ENCODE measurements at places on chromosomes 7 and 10. TPM values are rescaled to one million over a fixed set of nuclear protein-coding genes. Genes with fewer than 3 reads are reported as not detected.

DNA sequence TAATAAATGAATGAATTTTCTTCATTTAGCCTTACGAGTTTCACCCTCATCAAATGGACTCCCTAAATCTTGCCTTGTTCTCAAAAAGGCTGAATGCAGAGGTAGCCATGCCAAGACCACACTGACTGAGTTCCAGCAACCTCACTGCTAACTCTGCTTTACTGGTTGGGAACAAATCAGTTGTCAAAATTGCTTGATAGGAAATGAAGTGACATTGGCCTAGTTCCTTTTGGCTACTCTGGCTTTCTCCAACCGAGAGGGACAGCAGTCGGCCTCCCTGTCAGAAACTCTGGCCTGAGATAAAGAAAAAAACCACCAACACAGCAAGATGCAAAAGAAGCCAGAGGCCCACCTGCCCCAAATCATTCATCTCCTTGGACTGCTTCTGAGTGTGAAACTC, 87.0 kb downstream of the PPP1R3C start:
- H3K4me1 ChIP-seq: no peaks in the 10 kb centered on the region
- no peaks in the 10 kb centered on the region for H3K36me3 ChIP-seq
- no peak for DNase-seq
- no peak overlapping the region for H3K27ac ChIP-seq

DNA sequence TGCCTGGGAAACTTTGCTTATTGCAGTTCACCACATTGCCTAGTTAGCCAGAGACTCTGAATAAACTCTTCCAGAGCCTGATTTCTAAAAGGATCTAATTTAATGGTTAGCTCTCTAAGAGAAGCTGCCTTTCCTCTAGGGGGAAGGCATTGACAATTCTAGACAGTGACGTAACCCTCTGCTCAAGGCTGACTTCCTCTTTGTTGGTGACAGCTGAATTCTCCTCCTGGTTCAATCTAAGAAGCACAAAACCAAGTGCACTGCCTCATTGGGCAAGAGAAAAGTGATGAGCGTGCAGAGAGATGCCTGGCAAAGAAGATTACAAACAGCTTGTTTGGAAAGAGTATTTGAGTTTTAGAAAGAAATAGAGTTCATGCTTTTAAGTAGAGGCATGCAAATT, 102.7 kb downstream of the MACC1 start:
- no peak overlapping the region for H3K4me3 ChIP-seq
- no peak for DNase-seq

The ASB4 gene
- total RNA-seq: not detected

DNA sequence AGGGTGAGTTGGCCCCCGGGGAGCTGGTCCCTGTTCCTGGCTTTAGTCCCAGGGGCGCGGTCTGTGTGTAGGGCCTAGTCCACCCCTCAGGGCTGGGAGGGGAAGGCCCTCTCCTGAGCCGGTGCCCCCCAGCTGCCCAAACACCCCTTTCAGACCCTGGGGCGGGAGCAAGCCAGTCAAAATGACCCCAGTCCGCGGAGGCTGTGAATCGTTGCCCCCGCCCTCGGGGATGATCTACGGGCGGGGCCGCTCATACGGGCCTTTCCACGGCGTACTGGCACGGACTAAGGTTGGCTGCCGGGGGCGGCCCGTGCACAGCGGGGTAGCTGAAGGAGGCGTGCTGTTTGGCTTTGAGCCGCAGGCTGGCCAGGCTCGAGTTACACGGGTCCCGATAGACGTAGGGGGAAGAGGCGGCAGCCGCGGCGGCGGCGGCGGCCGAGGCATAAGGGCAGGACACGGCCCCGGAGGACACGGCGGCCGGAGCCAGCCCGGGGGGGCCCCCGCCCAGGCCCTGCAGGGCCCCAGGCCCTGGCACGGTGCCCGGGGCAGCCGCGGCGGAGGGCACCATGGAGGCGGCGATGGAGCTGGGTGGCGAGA, 4.3 kb downstream of the ELOVL3 start:
- no peak overlapping the region for H3K27ac ChIP-seq
- peaks cover 27% of the 10 kb centered on the region for H3K4me1 ChIP-seq
- no peaks in the 10 kb centered on the region for H3K36me3 ChIP-seq
- H3K27me3 ChIP-seq: no peaks in the 10 kb centered on the region
- peak overlapping the region; percentile 44 for H3K4me3 ChIP-seq

DNA sequence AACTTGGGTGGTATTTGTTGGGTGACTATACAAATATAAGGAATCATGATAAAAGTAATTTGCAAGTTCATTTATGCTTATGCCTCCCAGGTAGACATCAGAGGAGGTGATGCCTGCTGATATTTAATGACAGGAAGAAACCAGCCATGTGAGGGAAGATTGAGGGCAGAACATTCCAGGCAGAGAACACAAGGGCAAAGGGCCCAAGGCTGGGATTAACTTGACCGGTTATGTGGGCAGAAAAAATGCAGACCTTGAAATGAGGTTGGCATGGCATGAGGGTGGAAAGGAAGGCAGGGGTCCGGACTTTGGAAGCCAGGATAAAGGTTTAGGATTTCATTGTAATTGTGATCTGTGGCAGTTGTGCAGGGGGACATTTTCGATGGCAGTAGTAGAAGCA, 68.0 kb upstream of the MTPN start:
- no peaks in the 10 kb centered on the region for H3K27me3 ChIP-seq
- H3K27ac ChIP-seq: no peak overlapping the region
- H3K4me3 ChIP-seq: no peak overlapping the region
- H3K4me1 ChIP-seq: no peaks in the 10 kb centered on the region
- DNase-seq: no peak

The LAMB1 gene
- 358 TPM for total RNA-seq

The SDK1 gene
- total RNA-seq: 16.2 TPM

The HOXA11 gene
- 10.4 TPM for total RNA-seq

GRCh38 chr7:158730383-158731346, 26.1 kb upstream of the NCAPG2 start:
- no peak overlapping the region for H3K27ac ChIP-seq

GRCh38 chr7:93921607-93922566, at the start of gene GNG11:
Gene GNG11 (plus strand): TSS chr7:93921735. CDS start chr7:93922138, 403 bp downstream.
- no peaks in the 10 kb centered on the region for H3K36me3 ChIP-seq
- peak within 1 kb of the TSS; percentile 95 for H3K27ac ChIP-seq
- H3K27me3 ChIP-seq: no peaks in the 10 kb centered on the region
- peak within 1 kb of the TSS; percentile 75 for H3K4me3 ChIP-seq
- peaks cover 19% of the 10 kb centered on the region for H3K4me1 ChIP-seq

DNA sequence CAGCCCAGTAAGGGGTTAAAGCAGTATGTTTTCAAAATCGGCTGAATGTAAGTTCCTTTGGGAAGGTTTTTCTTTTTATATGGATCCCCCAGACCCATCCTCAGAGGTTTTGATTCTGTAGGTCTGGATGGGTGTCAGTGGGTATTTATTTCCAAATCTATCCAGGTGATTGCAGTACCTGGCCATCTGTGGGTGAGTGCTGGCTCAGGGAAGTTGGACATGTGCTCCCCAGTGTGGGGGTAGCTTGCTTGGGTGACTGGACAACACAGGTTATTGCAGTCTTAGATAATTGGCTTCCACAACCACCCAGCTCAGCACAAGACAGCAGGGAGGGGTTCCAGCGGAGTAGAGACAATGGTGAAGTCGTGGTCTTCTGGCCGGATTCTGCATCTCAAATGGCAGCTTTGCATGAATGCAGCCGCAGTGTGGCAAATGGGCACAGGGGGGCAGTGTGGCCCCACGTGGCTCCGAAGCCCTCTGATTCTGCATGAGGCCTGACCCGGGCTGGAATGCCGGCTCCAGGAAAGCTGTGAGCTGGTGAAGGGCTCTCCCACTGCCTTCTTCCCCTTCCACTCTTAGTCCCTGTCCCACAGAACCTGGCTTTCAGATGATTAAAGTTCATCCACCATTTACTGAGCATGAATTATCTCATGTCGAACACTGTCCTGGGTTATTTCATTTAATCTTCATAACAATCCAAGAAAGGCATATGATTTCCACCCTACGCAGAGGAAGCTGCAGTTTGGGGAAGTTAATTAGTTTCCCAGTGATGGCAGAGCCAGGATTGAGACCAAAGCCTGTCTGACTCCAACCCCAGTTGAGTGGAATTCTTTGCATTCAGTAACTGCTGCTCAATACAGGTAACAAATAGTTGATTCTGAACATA, 64.5 kb upstream of the SYPL1 start:
- H3K4me3 ChIP-seq: no peak overlapping the region
- H3K27me3 ChIP-seq: no peaks in the 10 kb centered on the region
- peaks cover 15% of the 10 kb centered on the region for H3K4me1 ChIP-seq
- DNase-seq: peak; percentile 69
- H3K36me3 ChIP-seq: no peaks in the 10 kb centered on the region

The AZGP1 gene
- total RNA-seq: 94.5 TPM

- no peak overlapping the region for H3K27ac ChIP-seq
- no peaks in the 10 kb centered on the region for H3K4me1 ChIP-seq
- no peaks in the 10 kb centered on the region for H3K36me3 ChIP-seq
- DNase-seq: no peak
Measured at GRCh38 chr7:69934144-69934903, 336.0 kb downstream of the AUTS2 start.

DNA sequence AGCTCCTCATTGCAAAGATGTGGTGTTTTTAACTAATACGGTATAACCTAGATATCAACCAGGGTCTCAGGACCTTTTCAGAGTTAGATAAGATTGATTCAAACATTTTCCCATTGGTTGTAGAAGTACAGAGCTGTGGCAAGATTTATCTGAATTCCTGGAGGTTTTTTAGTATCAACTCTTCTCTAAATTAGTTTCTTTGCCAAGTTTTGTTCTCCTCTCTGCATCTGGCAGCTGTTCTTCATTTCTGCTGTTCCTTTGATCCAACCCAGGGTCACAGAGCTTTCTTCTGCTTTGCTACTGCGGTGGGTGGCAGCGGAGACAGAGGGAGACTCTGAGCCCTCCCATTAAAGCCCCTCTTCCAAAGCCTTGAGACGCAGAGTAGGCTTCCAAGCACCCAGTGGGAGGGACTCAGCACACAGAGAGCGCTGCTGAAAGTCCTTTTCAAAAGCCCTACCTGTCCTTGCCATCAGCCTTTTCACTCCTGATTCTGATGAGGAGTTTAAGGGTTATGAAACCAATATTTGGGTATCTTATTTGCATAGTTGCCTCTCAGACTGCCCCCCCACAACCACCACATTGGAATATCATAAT, 146.3 kb upstream of the EEPD1 start:
- H3K4me3 ChIP-seq: no peak overlapping the region
- no peak for DNase-seq
- no peak overlapping the region for H3K27ac ChIP-seq
- H3K27me3 ChIP-seq: no peaks in the 10 kb centered on the region
- H3K36me3 ChIP-seq: no peaks in the 10 kb centered on the region

- H3K27me3 ChIP-seq: no peaks in the 10 kb centered on the region
- H3K27ac ChIP-seq: no peak overlapping the region
- DNase-seq: no peak
- peaks cover 11% of the 10 kb centered on the region for H3K4me1 ChIP-seq
- peaks cover 16% of the 10 kb centered on the region for H3K36me3 ChIP-seq
Measured at GRCh38 chr7:128399991-128400390, 9.8 kb downstream of the IMPDH1 start.

The PON1 gene
- total RNA-seq: not detected

The ASB10 gene
- not detected for total RNA-seq

The FAM25A gene
- not detected for total RNA-seq

GRCh38 chr7:30681331-30681797, 892 bp downstream of the CRHR2 start:
- no peak overlapping the region for H3K27ac ChIP-seq
- H3K27me3 ChIP-seq: no peaks in the 10 kb centered on the region
- no peaks in the 10 kb centered on the region for H3K36me3 ChIP-seq
- no peaks in the 10 kb centered on the region for H3K4me1 ChIP-seq
- DNase-seq: no peak
- peak overlapping the region; percentile 47 for H3K4me3 ChIP-seq

Measured in tibial nerve (tissue), 4 donors.